Fibroblast of villous mesenchyme (primary cell): ENCODE measurements at places on chromosomes 1 and 21. TPM values are rescaled to one million over a fixed set of nuclear protein-coding genes. Genes with fewer than 3 reads are reported as not detected.

The CLCNKB gene
- total RNA-seq: under 0.01 and 0.43 TPM in 2 replicates

The GJA4 gene
- not detected in 2 replicates for total RNA-seq

The GPX7 gene
- 52.8 and 64.8 TPM in 2 replicates for total RNA-seq

The PCAT6 gene
- 0.64 TPM in 1 of 2 replicates, not detected in the other for total RNA-seq

The MTARC2 gene
- 2.2 and 4.2 TPM in 2 replicates for total RNA-seq

The NR1I3 gene
- total RNA-seq: not detected in 2 replicates

The AKNAD1 gene
- 0.86 and 1.6 TPM in 2 replicates for total RNA-seq

The SPRR2D gene
- total RNA-seq: not detected in 2 replicates

The SELENBP1 gene
- total RNA-seq: 23.3 and 27.7 TPM in 2 replicates

The LRRC53 gene
- not detected in 2 replicates for total RNA-seq

The CFAP107 gene
- total RNA-seq: not detected in 2 replicates

The KCNT2 gene
- total RNA-seq: 3.2 and 7.3 TPM in 2 replicates

The TEX38 gene
- under 0.01 TPM in 1 of 2 replicates, not detected in the other for total RNA-seq

The COL6A1 gene
- total RNA-seq: 538 and 819 TPM in 2 replicates

The HLX gene
- total RNA-seq: 8.7 and 19.9 TPM in 2 replicates

The ADAM30 gene
- under 0.01 TPM in 1 of 2 replicates, not detected in the other for total RNA-seq
